ENCODE measurements at places on chromosomes 16 and 17.
A peak's percentile ranks its signal among the peaks of the same experiment; 100 is the strongest.

GRCh38 chr17:77383613-77384608, 243.1 kb downstream of the SEC14L1 start:
- DNase-seq, result no peak

DNA sequence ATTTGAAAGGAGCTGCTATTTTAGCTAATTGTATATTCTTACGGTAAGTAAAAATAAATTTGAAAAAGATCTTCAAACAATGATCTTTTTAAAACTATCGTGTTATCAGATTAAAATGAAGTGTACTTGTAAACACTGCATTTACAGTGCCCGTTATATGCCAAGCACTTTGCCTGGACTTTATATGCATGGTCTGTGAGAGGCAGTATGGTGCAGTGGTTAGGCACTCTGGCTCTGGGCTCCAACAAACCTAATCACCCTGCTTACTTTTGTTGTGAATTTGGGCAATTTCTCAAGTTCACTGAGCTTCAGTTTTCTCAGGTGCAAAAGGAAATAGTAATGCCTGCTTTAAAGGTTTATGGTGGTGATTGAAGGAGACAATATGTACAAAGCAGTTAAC, 1.4 kb downstream of the PMP22 start:
- no peak for DNase-seq

- peak; percentile 15 for DNase-seq
Observed at GRCh38 chr17:33521784-33522183, 228.7 kb upstream of the ASIC2 start.

- DNase-seq, result no peak
Observed at GRCh38 chr16:50351116-50351515, 17.7 kb downstream of the BRD7 start.

DNA sequence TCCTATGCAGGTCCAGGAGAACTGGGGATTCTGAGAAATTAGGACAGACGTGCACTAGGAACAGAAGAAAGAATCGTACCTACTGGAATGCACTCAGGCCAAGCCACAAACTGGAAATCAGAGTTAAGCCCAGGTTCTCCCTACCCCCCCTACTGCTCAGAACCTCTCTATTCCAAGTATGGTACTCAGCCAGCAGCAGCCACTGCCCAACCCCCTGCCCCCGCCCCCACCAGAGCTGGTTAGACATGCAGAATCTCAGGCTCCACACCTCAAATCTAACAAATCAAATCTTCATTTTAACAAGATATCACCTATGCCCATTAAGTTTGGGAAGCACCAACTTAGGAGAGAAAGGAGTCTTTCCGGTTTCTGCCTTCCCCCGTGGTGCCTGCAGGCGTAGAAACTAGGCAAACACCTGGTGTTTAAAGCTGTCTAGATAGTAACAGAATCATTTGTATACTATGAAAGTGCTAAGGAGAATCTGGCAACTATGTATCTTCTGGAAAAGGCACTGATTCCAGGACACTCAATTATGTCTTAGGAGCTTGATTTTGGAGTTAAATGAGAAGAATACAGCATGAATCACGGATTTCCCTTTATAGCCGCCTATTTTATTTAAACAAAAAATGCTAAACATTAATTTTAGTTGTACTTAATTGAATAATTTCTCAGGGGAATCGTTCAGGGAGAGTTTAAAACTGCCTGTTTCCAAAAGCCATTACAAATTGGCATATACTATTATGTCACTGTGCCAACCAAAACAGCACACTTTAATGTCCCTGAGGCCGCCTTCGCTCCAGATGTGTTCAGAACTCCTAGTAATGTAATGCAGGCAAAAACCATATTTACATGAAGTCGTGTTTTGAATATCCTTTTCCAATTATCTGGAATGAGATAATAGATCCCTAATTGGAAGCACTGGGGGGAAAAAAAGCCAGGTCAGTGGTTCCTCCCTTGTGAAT, 166.5 kb downstream of the STX8 start:
- no peak for DNase-seq

- peak; percentile 17 for DNase-seq
Observed at GRCh38 chr17:56681561-56682266, 88.2 kb downstream of the NOG start.

- DNase-seq, result no peak
Observed at GRCh38 chr16:15946257-15947044, 3.0 kb upstream of the ABCC1 start.

DNA sequence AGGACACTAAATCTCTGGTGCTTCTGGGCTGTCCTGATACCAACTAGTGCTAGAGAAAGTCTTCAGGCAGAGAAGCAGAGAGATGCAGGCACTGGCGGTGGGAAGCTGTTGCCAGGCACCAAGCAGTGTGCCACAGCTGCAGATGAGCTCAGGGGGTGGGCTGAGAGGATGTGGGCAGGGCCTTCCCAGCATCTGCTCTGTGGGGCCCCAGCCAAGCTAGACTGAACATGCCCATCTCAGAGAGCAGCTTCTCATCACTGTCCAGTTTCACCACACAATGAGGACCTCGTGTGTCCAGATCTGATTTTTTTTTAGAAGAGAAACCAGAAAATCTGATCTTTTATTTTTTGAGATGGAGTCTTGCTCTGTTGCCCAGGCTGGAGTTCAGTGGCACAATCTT, 17.1 kb downstream of the PSKH1 start:
- peak; percentile 20 for DNase-seq

DNA sequence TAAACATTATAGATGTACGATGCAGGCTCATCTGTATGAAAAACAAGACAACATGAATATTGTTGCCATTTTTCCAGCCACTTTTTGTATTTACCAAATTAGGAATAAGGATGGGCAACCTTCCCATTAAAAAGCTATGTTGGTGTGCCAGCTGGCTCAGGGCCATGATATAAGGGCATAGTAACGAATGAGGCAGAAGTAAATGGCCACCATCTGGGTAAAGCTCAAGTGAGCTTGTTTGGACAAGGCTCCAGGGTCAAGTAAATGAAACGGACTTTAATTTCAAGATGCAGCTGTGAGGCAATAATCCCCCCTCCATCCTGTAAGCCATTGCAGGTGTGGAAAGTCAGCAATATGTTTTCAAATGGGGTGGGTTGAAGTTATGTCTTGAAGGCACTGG, 930.9 kb upstream of the CDH8 start:
- no peak for DNase-seq

DNA sequence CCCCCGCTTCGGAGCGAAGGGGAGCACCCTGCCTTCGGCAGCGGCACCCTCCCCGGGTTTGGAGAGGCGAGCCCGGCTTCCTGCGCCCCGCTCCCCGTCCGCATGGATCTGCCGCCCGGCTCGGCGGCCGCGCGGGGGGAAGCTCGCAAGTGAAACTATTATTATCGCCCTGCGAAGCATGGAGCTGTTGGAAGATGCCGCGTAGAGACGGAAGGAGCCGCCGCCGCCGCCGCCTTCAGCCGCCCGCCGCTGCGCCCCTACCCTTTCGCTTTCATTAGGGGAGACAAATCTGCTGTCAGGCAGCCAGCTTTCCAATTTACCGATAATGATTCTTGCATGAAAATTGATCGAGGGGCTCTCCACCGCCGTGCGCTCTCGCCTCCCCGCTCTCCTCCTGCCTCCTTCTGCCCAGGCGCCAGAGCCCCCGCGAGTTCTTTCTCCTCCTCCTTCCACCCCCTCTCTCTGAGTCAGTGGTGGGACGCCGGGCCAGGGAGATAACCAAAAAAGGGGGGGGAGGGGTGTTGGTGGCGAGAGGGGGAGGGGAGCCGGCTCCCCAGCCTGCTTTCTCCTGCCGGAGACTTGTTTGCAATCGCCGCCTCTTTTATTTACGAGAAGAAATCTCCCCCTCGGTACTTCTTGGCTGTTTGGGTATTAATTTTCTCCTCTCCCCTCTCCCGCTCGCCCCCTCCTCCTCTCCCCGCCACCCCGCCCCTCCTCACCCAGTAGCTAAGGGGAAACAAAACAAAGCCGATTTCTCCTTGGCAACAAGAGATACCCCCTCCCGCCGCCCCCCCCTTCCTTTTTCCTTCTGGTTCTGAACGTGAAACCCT, 58.0 kb upstream of the GSE1 start:
- peak; percentile 47 for DNase-seq

DNA sequence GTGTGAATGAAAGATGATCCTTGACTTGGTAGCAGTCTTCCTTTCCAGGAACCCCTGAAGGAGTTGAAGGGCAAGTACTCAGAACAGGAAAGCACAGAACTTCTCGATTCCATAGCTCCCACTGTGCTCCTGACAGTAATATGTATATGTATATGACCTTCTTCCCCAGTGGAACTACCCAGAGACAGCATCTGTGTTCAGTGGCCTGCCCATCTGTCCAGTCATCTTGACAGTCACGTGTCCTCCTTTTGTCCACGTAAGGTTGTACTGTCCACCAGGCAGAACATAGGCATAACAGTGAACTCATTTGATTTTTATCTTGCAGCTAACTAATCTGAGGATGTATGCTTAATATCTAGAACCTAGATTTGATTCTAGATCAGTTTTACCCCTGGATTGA, 37.8 kb upstream of the RASL10B start:
- no peak for DNase-seq

GRCh38 chr16:20880867-20881502, 19.2 kb downstream of the DCUN1D3 start:
- no peak for DNase-seq

- DNase-seq, result no peak
Observed at GRCh38 chr17:10620823-10621222, 36.3 kb downstream of the MYH3 start.

GRCh38 chr17:63402431-63403212, 43.5 kb downstream of the CYB561 start:
- no peak for DNase-seq

- DNase-seq, result no peak
Observed at GRCh38 chr16:9906218-9906617, 276.0 kb downstream of the GRIN2A start.

- peak; percentile 72 for DNase-seq
Observed at GRCh38 chr17:44956998-44957981, 9.7 kb upstream of the KIF18B start.

- no peak for DNase-seq
Observed at GRCh38 chr16:67664258-67664657, 2.3 kb downstream of the ENKD1 start.

DNA sequence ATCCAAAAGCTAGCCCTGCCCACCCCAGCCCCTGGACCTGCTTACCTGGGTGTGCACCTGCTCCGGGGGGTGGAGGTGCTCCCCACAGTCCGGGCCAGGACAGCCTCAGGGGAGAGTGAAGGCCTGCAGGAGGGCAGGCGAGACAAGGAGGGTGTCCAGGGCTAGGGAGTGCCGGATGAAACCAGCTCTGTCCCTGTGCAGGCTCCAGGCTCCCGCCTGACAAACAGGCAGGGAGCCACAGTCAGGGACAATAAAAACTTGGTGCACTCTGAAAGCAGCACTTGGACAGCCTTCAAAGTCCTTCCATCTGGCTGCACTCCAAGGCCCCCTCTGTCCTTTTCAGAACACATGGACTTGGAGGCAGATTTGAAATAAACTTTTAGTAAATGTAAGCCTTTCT, 3.9 kb downstream of the PAQR4 start:
- no peak for DNase-seq

DNA sequence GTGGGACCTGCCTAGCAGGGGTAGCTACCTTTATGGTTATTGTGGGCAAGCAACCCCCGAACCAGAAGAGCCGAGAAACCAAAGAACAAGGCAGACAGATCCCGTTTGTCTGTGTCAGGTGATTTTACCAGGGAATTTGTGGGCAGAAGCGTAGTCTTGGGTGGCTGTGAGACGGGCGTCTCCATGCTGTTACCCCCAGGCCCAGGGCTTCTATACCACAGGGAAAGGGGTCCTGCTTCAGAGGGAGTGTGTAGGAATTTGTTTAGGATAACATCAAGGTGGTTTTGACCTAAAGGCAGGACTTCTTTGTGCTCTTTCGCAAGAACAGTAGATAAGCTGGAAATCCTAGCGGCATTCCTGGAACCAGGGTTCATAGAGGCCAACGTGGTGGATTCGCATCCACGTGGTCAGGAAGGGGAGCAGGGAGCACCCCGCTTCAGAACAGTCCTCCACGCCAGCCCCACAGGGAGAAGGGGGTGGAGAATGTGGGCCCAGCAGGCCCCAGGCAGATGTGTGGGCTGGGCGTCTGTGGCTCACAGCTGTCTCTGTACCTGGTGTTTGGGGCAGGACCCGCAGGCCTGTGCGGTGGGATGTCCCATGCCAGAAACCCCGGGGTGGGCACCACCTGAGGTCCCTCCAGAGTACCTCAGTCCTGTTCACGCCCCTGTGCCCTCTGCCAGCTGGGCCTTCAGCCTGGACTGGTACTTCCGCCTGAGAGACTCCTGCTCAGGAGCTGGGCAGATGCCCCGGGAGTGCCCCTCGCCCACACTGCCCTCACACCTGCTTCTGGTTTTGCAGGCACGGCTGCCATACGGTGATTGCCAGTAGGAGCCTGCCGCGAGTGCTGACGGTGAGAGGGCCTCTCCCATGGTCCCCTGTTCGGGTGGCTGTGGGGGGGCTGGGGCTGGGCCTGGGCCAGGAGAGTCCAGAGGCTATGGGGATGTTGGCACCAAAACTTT, 4.1 kb downstream of the DECR2 start:
- no peak for DNase-seq

DNA sequence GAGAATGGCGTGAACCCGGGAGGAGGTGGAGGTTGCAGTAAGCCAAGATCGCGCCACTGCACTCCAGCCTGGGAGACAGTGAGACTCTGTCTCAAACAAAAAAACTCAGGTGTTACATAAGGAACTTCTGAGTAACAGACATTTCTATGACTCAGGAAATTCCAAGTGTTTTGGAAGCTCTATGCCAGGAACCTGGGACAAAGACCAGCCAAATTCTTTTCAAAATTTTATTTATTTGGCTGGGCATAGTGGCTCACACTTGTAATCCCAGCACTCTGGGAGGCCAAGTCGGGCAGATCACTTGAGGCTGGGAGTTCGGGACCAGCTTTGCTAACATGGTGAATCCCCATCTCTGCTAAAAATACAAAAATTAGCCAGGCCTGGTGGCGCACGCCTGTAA, 5.2 kb upstream of the SH2B1 start:
- DNase-seq, result no peak

- peak; percentile 21 for DNase-seq
Observed at GRCh38 chr17:40952661-40953060, 14.1 kb downstream of the KRT39 start.

GRCh38 chr16:9447195-9447551, 355.7 kb downstream of the HAPSTR1 start:
- DNase-seq, result no peak

GRCh38 chr16:87837627-87838289, 31.5 kb downstream of the SLC7A5 start:
- DNase-seq, result no peak

DNA sequence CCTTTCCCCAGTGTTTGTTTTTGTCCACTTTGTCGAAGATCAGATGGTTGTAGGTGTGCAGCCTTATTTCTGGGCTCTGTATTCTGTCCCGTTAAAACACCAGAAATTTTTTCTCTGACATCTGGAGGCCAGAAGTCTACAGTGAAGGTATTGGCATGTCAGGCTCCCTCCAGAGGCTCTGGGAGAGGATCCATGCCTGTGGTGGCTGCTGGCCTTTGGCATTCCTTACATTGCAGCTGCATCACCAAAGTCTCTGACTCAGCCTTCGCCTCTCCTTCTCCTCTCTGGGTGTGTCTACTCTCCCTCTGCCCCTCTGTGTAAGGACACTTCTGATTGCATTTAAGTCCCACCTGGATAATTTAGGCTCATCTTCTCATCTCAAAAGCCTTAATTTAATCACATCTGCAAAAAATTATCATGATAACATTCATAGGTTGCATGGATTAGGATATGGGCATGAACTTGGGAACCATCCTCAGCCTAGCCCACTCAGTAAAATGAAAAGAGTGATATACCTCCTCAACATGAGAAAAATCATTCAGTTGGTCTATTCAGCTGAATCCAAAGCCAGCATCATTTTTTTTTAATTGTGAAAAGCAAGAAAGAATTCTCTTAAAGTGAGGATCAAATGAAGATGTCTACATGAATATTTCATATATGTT, 78.0 kb downstream of the MAP2K6 start:
- DNase-seq, result no peak

- peak; percentile 23 for DNase-seq
Observed at GRCh38 chr17:9028202-9028987, 7.1 kb downstream of the NTN1 start.

- DNase-seq, result no peak
Observed at GRCh38 chr16:70520612-70521297, 2.6 kb downstream of the COG4 start.

Measured in RPMI8226 (cell line).